ENCODE measurements at places on chromosomes 13 and 19.

- no peak for DNase-seq
Measured at GRCh38 chr13:114047358-114047881, 73.5 kb upstream of the C13orf46 start.

DNA sequence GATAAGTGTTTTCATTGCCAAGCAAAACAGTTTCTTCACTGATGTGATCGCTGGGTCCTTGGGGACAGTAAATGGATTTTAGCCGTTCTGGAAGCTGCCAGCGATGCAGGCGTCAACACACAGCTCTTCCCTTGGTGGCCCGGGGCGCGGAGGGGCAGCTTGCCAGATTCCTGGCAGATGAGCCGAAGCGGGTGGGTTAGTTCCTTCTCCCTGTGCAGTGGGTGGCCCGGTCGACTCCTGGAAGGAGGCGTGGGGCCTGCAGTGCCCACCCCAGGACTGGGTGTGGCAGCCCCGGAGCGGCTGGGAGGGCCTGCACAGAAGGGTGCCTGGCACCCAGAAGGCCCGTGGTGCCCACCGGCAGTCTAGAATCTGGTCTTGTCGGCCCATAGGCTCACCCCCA lies 69.0 kb downstream of the KDM4B start:
- no peak for DNase-seq

- DNase-seq, result no peak
Measured at GRCh38 chr13:39600766-39601165, 2.2 kb downstream of the LHFPL6 start.

DNA sequence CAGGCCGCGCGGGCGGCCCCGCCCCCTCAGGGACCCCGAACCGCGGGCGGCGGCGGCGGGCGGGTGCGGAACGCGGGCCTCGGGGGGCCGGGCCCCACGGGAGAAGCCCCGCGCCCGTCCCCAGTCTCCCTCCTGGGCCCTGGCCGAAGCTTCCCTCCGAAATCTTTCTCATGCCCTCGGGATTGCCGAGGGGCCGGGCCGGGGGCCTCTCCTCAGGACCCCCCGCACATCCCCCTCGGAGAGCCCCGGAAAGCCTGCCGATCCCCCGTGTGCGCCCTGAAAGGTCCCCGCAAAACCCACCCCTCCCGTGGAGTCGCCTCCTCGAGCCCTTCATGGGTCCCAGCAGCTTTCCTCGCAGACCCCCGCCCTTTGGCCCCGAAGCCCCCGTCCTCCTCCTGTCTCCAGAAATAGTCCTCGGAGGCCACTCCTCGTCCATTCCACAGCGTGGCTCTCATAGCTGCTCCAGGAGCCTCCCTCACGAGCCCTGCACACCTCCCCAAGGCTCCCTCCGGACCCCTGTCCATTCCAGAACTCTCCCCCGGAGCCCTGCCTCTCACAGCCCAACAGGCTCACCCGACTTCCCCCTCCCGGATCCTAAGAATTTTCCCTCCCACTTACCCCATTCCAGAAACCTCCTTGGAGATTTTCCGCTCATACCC lies 555 bp downstream of the SAMD4B start:
- no peak for DNase-seq

DNA sequence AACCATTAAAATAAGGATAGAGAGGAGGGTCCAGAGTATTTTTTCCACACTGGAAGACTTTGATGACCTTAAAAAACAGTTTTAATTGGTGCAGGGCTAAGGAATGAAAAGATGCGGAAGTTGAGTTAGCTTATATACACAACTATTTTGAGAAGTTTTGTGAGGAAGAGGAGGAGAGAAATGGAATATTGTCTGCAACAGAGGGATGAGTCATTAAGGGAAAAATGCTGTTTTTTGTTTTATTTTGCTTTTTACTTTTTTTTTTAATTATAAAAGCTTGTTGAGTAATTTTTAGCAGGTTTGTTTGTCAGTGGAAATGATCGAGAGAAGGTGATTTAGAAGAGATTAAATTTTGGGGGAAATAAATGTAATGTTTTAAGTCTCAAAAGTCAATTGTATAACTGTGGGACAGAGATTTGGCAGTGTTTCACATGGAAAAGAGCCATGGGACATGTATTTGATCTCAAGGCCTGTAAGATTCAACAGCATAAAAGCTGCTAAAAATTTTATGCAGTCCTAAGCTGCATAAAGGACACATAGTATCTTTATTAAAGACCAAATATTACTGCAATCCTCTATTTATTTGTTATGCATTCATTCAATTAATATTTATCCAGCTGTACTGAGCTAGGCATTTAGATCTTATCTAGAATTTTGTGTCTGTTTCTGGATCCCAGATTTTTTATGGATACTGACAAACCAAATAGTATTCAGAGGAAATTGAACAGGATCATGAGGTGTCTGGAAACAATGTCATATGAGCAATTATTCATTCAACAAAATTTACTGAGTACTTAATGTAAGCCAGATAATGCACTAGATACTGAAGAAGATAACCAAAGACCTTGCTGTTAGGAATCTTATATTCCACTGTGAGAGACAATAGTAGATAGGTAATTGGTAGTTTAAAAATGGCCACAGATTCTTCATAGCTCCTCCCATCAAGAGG lies 72.7 kb downstream of the DNAJC15 start:
- no peak for DNase-seq

- DNase-seq, result no peak
Measured at GRCh38 chr13:91313103-91313502, 34.4 kb upstream of the MIR17HG start.

GRCh38 chr19:31831421-31832175 lies 482.4 kb upstream of the TSHZ3 start:
- DNase-seq, result no peak

DNA sequence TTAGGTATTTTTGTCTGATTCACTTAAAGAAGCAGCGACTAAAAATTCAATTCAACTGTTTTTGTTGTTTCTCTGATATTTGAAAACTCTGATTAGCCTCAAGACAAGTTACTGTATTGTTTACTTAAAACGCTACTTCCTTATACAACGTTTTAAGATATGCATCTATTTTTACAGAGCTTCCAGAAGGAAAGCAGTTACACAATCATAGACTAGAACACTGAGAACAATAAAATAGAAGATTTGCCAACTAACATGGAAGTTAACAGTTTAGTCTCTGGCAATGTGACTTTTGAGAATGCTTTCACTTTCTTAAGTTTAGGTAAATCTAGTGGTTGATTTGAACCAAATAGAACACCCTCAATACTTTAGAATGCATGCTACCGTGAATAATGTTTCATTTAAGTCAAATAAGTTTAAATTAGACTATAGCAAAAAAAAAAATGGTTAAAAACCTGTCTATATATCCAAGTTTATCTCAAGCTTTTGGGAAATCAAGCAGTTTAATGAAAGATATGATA lies 614.8 kb downstream of the DACH1 start:
- DNase-seq, result no peak

DNA sequence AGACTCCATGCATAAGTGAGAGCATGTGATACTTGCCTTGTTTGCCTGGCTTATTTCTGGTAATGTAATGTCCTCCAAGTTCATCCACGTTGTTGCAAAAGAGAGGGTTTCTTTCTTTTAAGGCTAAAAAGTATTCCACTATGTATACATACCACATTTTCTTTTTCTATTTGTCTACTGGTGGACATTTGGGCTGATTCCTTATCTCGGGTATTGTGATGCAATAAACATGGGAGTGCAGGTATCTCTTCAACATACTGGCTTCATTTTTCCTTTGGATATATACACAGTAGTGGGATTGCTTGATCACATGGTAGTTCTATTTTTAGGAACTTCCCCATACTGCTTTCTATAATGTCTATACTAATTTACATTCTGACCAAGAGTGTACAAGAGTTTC lies 49.6 kb upstream of the EBPL start:
- DNase-seq, result no peak

- DNase-seq, result no peak
Measured at GRCh38 chr13:23609414-23609760, 39.2 kb downstream of the TNFRSF19 start.

- no peak for DNase-seq
Measured at GRCh38 chr13:58142952-58143351, 511.4 kb downstream of the PCDH17 start.

DNA sequence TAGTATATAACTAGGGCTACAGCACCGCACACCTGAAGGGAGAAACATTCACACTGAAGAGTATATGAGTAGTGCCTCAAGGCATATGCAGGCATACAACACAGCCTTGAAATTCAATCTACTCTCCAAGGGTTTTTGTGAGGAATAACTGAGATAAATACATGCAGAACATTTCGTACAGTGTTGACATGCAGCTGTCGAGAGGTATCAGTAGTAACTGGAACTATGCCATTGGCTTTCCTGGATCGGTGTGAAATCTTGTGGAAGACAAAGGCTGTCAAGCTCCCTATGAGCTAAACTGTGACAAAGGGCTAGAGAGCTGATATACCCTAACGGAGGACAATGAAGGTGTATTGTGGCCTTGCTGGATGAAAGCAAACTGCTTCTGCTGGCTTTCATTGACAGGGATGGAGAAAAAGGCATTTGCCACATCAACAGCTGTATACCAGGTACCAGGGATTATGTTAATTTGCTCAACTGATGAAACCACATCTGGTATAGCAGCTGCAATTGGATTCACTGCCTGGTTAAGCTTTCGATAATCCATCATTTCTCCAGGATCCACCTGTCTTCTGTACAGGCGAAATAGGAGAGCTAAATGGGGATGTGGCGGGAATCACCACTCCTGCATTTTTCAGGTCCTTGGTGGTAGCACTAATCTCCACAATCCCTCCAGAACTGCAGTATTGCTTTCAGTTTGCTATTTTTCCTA lies 16.3 kb downstream of the MTRF1 start:
- no peak for DNase-seq

GRCh38 chr19:4197625-4198466 lies 15.4 kb downstream of the ANKRD24 start:
- DNase-seq, result no peak

DNA sequence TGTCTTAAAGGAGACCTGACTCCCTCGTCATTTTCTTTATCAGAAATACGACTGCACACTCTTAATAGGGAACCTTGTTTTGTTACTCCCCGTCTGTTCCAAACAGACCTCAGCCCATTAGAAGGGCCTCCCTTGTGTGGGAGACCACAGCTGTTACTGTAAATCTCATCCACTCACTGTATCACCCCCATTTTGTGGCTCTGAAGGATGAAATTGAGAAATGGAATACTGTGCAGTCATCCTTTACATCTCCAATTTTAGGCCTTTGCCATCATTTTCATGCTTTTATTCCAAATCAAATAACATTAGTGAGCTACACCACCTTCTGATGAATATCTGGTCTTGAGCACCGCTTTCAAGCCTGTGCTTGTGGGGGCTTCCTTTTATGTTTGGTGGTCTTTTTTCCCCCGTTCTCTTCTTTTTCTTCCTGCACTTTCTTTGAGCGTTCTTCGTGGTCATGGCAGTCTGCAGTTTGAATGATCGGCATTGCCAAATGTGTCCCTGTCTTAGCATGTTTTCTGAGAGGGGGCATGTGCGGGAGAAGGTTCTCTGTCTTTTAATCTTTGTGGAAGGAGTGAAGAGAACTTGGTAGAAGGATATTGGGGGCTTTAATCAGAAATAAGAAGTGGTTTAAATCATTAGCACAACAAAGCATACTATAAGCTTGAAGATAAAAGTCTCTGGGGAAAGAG lies 65.8 kb downstream of the GGACT start:
- DNase-seq, result no peak

DNA sequence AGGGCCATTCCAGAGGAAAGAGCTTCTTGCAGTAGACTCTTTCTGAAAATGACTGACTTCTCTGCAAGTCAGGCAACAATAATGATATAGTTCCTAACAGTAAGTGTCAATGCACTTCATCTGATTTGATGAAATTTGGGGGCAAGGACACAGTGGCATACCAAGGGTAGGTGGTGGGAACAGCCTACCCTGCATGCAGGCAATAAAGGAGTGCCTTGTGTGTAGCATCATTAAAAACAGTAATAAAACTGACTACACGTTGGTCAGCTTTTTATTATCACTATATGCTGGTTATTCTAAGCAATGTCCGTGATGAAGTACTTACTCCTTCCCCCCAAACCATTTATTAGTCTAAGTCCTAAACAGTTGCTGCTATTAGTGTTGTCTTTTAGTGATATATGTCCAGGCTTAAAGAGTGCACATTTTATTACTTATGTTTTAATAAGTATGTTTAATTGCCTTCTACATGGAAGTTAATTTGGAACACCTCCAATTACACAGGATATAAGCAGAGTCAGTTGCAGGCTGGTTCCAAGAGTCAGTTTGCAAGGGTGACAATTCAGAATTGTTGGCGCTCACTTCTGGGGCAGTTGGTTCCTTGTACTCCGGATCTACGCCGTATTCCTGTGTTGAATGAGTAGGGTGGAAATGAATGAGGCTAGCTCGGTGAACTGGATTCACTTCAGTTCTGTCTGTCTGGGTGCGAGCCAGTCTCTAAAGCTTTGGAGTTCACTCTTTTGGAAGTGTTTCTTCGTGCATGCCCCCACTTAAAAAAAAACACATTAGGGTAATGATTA lies 84.0 kb downstream of the RGCC start:
- DNase-seq, result no peak

- DNase-seq, result no peak
Measured at GRCh38 chr13:71751073-71751472, 115.9 kb downstream of the DACH1 start.

GRCh38 chr13:50676602-50677001 lies 166.9 kb downstream of the DLEU7 start:
- DNase-seq, result no peak

DNA sequence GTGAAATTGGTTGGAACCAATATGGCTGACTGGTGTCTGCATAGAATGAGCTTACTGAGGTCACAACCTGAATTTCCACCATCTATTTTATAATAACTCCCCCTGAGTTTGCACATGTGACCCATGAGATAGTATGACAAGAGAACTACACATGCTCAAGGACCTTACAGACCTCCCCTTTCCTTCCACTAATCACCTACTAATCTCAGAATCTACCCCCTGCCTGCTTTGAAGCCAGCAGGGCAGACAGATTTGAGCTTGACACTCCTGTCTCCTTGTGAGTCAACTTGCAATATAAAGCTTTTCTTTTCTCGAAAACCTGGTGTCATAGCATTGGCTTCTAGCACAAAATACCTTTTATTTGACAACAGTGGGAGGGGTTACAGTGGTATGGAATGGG lies 248.4 kb downstream of the RFC3 start:
- no peak for DNase-seq

DNA sequence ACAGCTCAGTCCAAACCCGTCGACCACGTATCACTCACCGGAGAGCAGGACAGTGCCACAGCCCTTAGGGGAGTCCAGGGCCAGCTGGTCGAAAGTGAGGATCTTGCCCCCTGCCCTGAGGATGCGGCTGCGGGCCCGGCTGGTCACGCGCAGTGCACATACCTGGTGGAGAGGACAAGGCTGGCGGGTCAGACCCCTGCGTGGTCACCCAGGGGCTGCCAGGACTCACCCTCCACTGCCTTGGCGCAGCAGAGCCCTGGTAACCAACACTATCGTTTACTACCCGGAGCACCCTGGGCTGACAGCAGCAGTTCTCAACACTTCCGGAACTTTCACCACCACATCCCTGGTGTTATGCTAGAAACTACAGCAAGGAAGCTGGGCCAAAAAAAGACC lies 1.2 kb upstream of the FAM83E start:
- no peak for DNase-seq

DNA sequence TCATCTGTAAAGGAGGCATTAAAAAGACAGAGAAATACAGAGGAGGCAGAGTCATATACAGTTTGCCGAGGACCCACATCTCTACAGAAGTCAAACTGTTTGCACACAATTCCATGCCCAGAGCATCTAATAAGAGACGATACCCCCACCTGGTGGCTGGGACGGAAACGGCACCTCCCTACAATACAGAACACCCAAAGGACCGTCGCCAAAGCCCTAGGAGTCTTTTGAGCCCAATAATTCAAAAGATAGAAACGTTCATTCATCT lies 703 bp upstream of the PLEKHG2 start:
- DNase-seq, result peak; percentile 93

GRCh38 chr19:1884719-1885334 lies 469 bp downstream of the ABHD17A start:
- DNase-seq, result no peak

- DNase-seq, result no peak
Measured at GRCh38 chr19:40717325-40717879, 490 bp downstream of the ITPKC start.
